Heart left ventricle (tissue), 16 donors: ENCODE measurements at places on chromosomes 3 and 15.

DNA sequence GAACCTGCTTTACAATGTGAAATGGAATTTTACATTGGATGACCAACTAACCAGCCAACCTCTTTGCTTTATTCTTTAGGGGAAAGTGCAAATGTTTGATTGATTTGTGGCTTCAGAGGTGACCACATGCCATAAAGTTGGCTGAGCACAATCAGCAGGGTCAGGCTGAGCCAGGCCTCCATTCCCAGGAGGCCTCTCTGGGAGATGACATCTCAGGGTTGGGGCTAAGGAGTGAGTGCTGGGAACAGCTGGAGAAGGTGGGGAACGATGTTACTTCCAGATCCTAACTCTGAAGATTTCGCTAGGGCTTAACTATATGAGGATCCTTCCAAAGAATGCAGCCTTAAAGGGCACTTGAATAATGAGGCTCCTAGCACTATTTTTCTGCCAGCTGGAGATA, 131.7 kb downstream of the ATP10A start:
- DNase-seq, result no peak

DNA sequence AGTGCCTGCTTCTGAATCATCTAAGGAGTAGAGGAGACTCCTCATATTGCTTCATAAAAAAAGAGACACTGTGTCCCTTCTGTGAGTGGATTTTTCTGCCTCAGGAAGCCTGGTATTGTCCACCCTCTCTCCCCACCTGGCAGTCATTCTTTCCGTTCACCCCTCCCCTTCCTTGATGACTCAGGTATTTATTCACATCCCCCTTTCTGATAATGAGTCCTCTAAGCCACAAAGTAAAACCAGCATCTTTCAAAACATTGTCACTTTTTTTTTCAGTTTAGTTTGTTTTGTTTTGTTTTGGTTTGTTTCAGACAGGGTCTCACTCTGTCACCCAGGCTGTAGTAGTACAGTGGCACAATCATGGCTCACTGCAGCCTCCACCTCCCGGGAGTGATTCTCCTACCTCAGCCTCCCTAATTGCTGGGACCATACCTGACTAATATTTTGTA, 65.2 kb upstream of the UBE2E1 start:
- DNase-seq, result no peak

DNA sequence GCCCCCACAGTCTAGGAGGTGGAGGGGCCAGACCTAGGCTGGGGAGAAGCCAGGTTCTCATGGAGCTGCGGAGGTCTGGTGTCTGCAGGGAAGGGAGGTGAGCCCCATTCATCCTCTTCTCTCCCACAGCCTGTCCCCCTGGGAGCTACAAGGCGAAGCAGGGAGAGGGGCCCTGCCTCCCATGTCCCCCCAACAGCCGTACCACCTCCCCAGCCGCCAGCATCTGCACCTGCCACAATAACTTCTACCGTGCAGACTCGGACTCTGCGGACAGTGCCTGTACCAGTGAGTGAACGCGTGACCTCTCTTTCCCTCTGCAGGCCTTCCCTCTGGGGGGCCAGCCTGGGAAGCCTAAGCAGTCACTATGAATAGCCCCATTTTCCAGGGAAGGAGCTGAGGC, 14.1 kb downstream of the EPHB3 start:
- DNase-seq, result no peak

DNA sequence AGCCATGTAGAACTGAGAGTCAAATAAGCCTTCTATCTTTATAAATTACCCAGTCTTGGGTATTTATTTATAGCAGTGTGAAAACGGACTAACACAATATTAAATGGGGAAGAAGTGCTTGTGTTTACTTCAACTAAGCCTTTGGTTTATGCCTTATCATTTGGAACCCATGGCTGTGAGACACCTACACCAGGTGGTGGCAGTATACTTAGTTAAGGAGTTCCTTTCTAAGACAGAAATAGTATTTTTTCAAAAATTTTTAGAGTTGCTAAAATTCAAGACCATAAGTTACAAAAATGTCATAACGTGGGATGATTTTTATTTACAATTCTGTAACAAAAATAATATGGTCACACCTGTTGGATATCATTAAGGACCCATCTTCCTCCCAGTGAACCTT, 354.5 kb upstream of the SOX14 start:
- no peak for DNase-seq

GRCh38 chr15:98651036-98651481, 2.7 kb downstream of the IGF1R start:
- DNase-seq, result no peak

- DNase-seq, result no peak
Measured at GRCh38 chr15:69919816-69920215, 177.9 kb downstream of the TLE3 start.

- no peak for DNase-seq
Measured at GRCh38 chr3:150867434-150867833, 37.8 kb downstream of the MINDY4B start.

DNA sequence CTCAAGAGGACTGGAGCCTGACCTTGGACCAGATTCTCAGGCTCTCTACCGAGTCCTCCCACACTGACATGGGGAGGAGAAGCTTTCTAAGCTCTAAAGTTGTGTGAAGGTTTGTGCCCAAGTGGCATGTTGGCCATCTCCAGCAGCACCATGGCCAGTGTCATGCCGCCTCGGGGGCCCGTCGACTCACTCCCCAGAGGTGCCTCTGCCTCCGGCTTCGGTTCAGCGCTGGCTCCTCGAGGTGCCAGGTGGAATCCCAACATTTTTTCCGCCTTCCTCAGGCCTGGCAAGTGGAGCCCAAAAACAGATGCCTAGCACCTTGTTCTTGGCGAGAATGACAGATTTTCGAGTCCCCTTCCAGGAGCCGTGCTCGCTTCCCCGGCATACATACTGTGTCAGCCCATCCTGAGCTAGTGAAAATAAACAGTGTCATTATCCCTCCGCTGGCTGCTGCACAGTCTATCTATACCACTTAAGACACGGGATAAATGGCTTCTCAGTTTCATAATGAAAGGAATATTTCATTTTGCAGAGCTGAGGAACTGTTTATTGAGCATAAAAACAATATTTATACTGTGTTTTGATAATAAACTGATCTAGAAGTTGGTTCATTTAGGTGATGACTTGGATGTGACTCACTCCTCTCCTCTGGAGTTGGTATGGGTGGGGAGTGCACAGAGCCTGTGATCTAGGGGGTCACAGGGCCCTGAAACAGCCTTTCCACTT, 328.5 kb upstream of the TLE3 start:
- DNase-seq, result no peak

GRCh38 chr3:131610174-131610573, 107.4 kb upstream of the MRPL3 start:
- DNase-seq, result no peak

DNA sequence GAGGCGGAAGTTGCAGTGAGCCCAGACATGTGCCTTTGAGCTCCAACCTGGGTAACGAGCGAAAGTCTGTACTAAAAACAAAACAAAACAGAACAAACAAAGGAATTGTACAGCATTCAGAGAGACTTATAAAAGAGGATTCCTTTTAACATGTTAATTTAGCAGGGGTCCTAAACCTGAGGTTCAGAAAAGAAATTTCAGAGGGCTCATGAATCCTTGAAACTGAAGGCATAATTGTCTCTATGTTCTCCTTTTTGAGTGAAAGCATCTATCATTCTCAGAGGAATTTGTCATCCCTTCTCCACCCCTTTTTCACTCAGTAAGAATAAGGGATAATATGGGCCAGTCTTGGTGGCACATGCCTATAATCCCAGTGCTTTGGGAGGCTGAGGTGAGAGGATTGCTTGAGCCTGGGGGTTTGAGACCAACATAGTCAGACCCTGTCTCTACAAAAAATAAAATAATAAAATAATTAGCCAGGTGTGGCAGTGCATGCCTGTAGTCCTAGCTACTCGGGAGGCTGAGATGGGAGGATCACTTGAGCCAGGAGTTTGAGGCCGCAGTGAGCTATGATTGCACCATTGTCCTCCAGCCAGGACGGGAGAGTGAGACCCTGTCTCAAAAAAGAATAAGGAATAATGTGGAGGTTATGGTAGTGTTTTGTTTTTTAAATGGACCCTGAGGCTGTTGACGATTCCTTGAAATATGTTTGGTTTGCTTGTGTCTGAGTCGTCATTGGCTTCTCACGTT, 309.1 kb upstream of the C2CD4B start:
- DNase-seq, result no peak

DNA sequence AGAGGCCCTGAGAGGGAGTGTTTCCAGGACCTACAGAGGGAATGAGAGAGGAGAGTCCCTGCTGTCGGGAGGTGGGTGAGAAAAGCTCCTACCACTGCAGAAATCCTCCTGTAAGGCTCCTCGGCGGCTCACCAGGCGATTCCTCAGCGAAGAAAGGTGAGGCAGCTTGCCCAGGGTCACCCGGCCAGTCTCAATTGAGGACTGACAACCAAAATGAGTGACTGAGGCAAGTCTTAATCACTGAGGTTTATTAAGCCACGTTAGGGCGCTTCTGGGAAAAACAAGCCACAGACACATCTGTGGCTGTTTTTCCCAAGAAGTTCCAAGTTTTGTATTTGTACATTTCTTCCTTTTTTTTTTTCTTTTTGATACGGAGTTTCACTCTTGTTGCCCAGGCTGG, 48.5 kb downstream of the ZDHHC19 start:
- no peak for DNase-seq

DNA sequence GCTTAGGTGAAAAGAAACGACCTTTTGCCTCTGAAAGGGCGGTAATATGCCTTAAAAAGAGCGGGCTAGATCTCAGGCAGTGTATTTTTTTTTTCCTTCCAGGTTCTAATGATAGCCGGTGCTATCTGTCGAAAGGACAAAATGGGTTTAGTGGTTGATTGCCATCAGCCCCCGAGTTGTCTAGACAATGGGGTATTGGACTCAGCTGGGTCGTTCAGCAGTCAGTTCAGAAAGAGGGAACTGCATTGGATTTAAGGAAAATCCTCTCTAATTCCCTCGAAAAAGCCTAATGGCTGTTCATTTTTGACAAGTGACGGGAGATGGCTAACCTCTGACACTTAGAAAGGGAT, 728 bp downstream of the EIF2B5 start:
- no peak for DNase-seq

- no peak for DNase-seq
Measured at GRCh38 chr3:87674397-87675161, 384.2 kb downstream of the CGGBP1 start.

- DNase-seq, result no peak
Measured at GRCh38 chr3:30804984-30805383, 89.5 kb downstream of the GADL1 start.

DNA sequence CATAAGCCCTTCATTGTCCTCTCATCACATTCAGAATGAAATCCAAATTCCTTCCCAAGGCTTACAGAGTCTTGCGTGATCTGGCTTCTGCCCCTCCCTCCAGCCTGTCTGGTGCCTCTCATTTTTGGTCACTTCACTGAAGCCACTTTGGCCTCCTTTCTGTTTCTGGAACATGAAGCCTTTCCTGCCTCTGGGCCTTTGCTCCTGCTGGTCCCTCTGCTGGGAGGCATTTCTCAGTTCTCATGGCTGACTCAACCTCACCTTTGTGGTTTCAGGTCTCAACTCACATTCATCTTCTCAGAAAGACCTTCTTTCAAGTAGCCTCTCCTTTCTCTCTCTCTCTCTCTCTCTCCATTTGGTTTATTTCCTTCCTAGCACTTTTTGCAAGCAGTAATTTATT, 43.9 kb upstream of the BHLHE40 start:
- DNase-seq, result no peak

- peak; percentile 62 for DNase-seq
Measured at GRCh38 chr3:184727357-184728009, 15.6 kb upstream of the MAGEF1 start.

- no peak for DNase-seq
Measured at GRCh38 chr3:21435871-21436270, 315.1 kb downstream of the ZNF385D start.

DNA sequence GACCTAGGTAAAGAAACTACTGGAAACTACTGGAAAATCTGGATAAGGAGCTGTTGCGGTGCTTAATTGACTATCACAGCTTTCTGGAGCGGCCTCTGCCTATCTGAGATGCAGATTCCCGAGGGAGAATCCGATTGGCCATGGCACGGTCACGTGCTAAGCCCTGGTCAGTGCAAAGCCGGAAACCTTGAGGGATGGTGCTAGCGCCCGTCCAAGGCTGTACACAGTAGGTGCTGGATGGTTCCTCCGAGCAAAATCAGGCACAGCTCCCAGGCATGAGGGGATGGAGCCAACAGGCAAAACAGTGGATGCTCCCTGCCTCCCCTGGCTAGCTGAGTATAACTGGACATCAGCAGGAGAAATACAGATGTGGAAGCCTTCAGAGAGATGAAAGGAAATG, 238.7 kb upstream of the HES1 start:
- peak; percentile 43 for DNase-seq

GRCh38 chr15:78316283-78317083, 17.1 kb upstream of the SKIC8 start:
- no peak for DNase-seq

DNA sequence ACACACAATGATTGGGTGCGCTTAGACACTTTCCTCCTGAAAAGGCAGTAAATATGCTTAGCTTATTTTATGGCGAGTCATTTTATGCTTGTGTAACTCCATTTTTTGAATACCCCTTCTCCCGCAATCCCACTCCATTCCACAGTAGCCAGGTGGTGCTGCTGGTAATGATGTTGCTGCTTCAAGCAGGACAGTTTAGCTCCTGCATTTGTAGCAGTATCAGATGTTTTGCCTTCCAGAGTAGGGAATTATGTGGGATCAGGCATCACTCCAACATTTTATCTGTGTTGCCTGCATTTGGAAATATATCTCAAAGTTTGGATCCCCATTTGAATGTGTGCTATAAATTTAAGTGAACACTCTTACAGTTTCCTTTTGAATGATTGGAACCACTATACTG, 302.1 kb upstream of the SGO1 start:
- no peak for DNase-seq

DNA sequence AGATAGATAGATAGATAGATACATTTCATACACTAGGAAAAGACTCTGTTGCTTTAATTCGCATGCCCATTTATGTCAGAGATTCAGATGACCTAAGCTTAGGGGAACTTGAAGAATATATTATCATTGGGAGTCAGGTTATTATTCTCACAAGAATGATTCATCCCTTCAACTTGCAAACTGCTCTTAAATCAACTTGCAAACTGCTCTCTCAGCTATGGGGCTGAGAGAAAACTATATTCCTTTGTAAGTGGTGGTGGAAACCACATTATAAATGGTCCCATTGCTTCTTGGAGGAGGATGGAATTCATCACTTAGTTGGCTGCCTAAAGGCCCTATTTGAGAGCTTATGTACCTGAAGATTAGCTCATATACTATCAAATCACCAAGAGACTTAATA, 160.9 kb upstream of the STAC start:
- DNase-seq, result no peak

DNA sequence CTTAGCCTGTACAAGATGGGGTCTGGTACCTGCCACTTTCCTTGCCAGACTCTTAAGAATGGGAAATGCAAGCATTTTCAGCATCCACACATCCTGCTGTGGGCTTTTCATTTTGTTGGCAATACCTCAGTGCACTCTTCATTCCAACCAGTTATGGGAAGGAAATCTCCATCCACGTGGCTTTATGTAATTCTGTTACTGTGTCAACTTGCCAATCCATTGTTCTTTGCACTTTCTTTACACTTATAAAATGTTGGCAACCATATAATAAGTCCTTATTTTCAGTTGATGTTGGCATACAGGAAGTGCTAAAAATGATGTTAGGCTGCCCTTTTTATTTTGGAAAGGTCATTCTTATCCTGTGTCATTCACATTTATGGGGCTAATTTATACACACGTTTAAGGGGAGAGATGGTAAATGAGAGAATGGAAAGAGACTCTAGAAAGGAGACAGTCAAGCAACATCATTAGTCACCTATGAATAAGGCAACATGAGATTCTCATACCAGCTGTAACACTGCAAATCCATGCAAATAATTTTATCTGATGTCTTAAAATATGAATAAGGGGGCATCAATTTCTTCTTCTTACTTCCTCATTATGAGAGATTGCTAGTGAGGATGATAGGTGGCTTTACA, 238.7 kb downstream of the CHST2 start:
- DNase-seq, result no peak
